ENCODE measurements at places on chromosomes 11 and 22. TPM values are rescaled to one million over a fixed set of nuclear protein-coding genes. Genes with fewer than 3 reads are reported as not detected.

RIN1 gene
- 0.11 TPM for polyA plus RNA-seq

DNA sequence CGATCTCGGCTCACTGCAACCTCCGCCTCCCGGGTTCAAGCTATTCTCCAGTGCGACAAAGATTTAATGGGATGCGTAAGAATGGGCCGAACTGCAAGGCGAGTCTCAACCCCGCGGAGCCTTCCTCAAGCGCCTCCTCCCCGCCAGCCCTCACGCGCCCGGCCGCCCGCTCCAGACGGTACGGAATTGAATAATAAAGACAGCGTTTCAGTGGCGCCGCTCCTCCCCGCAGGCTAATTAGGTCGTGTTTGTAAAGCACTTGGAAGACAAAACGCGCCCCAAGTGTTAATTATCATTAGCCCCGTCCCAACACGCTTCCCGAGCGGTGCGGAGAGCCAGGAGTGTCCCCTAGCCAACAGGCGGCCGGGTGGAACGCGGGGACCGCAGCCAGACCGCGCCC lies 192.0 kb downstream of the BUD13 start:
- H3K4me1 ChIP-seq, result no peaks in the 10 kb centered on the region
- peaks cover 12% of the 10 kb centered on the region for H3K27me3 ChIP-seq
- no peak for DNase-seq
- no peak overlapping the region for H3K4me3 ChIP-seq
- no peak overlapping the region for H3K27ac ChIP-seq

ZNF408 gene
- polyA plus RNA-seq, result 6.3 TPM

DNA sequence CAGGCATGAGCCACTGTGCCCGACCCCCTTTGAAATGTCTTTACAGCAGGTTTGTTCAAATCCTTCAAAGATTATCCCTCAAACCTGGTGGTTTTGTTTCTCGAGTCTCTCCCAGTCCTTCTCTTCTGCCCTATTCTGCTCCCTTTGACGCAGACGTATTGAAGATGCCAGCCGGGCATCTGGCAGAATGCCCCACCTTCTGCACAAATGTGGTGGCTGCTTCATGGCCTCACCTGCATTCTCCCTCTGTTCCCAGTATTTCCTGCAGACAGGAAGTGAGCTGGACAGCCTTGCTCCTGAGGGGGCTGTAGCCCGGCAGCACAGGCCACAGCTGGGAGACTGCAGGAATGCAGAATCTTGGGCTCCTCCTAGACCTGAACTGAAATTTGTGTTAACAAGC lies 4.8 kb upstream of the NAP1L4 start:
- H3K4me3 ChIP-seq, result no peak overlapping the region
- no peaks in the 10 kb centered on the region for H3K27me3 ChIP-seq
- H3K36me3 ChIP-seq, result peaks cover 8% of the 10 kb centered on the region
- peaks cover 26% of the 10 kb centered on the region for H3K4me1 ChIP-seq
- DNase-seq, result no peak

GRCh38 chr11:119067371-119068222 lies at the start of gene VPS11:
Gene VPS11 (plus strand): TSS chr11:119067818. CDS start chr11:119067824, 6 bp downstream.
- H3K36me3 ChIP-seq, result peaks cover 22% of the 10 kb centered on the region
- peak; percentile 97 for DNase-seq
- peaks cover 27% of the 10 kb centered on the region for H3K4me1 ChIP-seq
- peak within 1 kb of the TSS; percentile 67 for H3K4me3 ChIP-seq
- H3K27me3 ChIP-seq, result no peaks in the 10 kb centered on the region

WNT11 gene
- polyA plus RNA-seq, result 1.3 TPM

CENPM gene
- polyA plus RNA-seq, result 1.7 TPM

DNA sequence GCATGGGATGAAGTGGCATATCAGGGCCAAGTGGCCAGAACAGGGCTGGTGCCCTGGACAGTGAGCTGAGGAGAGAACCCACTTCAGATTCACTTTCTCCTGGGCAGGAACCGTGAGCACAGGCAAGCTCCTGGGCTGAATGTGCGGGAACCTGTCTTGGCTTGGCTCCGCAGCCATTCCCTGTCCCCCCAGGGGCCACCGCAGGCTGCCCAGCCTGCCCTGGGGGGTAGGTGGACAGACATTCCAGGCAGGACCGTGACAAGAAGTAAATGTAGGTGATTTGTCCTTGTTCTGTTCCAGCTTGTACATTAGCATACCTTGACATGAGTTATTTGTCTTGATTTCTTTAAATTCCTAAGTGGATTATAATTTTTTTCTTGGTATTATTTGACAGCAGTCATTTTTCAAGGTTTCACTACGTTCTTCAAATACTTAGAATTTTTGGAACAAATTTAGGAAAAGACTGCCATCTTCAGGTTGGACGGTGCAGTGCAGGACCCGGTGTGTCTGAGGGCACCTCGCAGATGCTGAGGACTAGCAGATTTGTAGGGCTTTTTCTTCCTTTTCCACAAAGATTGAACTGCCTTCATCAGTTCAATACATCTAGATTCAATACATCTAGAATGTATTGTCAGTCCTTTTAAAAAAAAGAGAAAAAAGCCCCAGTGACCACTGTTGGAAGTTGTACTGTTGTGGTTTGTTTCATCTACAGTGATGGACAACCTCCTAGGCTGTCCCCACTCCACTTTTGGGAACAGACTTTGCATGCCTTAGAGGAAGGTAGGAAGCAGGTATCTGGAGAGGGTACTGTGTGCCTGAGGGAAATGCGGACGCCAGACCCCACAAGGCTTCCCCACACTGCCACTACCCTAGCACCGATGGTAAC lies 115.1 kb upstream of the RASSF10 start:
- H3K4me3 ChIP-seq, result no peak overlapping the region
- no peak overlapping the region for H3K27ac ChIP-seq
- peaks cover 11% of the 10 kb centered on the region for H3K36me3 ChIP-seq
- peak; percentile 56 for DNase-seq

- H3K36me3 ChIP-seq, result peaks cover 43% of the 10 kb centered on the region
- DNase-seq, result no peak
- no peaks in the 10 kb centered on the region for H3K27me3 ChIP-seq
- H3K27ac ChIP-seq, result peak overlapping the region; percentile 2
Observed at GRCh38 chr11:68810164-68810563, 31.6 kb downstream of the CPT1A start.

BTG4 gene
- not detected for polyA plus RNA-seq
